Gastrocnemius medialis (tissue), 4 donors: ENCODE measurements at places on chromosomes 3 and 15. TPM values are rescaled to one million over a fixed set of nuclear protein-coding genes. Genes with fewer than 3 reads are reported as not detected.

SLC28A1 gene
- total RNA-seq: 0.47 TPM

PRR20G gene
- not detected for total RNA-seq

DNA sequence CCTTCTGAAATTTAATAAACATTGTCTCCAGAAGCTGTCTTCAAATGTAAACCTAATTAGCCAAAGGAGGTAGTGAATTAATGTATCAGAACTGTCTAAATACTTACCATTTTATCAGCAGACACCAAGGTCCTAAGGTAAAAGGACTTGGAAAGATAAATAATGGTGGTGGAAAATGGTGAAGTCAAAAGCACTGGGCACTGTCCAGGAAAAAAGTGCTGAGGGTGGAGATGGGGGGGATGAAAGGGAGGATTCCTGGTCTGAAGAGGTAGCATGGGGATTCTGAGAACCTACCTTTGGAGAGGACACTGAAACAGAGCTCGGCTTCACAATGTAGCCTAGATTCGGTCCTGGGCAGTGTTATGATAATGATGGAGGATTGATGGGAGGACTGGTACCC, 149.0 kb upstream of the DPH6 start:
- no peak for DNase-seq

- no peak for DNase-seq
These were observed 47.1 kb downstream of the LMCD1 start for GRCh38 chr3:8548502-8549275.

- DNase-seq: no peak
These were observed 23.0 kb downstream of the HSPBAP1 start for GRCh38 chr3:122770521-122771202.

DNA sequence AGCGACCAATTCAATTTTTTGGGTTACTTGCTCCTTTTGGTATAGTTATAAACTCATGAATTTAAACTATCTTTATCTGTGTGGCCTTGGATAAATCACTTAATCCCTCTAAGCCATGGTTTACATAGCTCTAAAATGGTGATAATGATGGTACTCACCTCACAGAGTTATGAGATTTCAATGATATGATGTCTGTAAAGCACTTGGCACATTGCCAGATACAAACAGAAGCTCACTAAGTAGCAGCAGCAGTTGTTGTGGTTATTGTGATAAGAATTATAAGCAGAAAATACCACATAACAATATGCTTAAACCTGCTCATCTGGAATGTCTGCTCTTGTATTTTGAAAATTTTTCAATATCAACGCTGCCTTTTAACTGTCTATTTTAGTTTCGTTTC, 185.1 kb upstream of the SNTN start:
- DNase-seq: no peak
